Activated naive CD8-positive, alpha-beta T cell treated with anti-CD3 and anti-CD28 coated beads, Interleukin-2, amount 10 ng/mL, durations not matched to agents 7 days and 5 days (primary cell): ENCODE measurements at places on chromosomes 11 and 22. TPM values are rescaled to one million over a fixed set of nuclear protein-coding genes. Genes with fewer than 3 reads are reported as not detected.

The OR56A3 gene
- total RNA-seq = not detected

The GLYATL1 gene
- total RNA-seq = not detected

The PHRF1 gene
- total RNA-seq = 58.9 TPM

The MAP6 gene
- total RNA-seq = not detected

The OR1S2 gene
- not detected for total RNA-seq

The C11orf91 gene
- total RNA-seq = not detected

DNA sequence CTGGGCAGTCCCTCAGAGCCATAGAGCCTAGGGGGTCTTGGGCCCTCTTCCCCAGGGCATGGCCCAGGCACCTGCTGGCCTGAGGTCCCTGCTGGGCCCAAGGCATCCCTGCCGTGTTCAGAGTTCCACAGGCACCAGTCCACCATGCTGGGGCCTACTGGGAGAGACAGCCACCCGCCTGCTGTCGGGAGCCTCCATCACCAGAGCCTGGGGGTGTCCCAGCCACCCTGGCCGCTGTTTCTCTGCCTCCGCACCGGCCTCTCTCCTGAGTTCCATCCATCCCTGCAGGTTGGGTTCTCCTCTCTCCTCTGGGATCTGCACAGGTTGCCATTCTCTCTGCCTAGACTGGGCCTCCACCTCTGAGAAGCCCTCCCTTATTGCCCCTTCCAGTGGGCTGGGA, 68.6 kb downstream of the KCNQ1 start:
- peaks cover 12% of the 10 kb centered on the region for H3K4me1 ChIP-seq
- H3K27me3 ChIP-seq = no peaks in the 10 kb centered on the region
- H3K27ac ChIP-seq = no peak overlapping the region

The DEFB131B gene
- total RNA-seq = not detected
